ENCODE measurements at places on chromosomes 16 and 17.

GRCh38 chr16:67393111-67393787, at the start of gene TPPP3:
TPPP3 (minus strand) TSS chr16:67393498; CDS start chr16:67391111, 2,387 bp downstream.
- DNase-seq = peak; percentile 91

DNA sequence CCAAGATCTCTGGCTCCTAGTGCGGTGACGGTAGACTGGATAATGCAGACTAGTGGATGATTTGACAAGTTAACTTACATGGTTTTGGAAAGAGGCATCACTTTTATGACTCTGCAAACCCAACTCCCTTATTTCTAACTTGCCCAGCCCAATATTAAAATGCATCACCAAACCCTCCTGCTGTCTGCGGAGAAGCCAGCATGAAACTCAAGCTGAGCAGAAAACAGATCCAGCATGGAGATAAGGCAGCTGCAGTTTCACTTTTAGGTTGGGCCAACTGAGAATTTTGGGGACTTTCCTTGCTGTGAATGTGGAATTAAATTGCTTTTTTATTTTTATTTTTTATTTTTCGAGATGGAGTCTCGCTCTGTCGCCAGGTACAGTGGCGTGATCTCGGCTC, 27.8 kb downstream of the CDH1 start:
- no peak for DNase-seq

DNA sequence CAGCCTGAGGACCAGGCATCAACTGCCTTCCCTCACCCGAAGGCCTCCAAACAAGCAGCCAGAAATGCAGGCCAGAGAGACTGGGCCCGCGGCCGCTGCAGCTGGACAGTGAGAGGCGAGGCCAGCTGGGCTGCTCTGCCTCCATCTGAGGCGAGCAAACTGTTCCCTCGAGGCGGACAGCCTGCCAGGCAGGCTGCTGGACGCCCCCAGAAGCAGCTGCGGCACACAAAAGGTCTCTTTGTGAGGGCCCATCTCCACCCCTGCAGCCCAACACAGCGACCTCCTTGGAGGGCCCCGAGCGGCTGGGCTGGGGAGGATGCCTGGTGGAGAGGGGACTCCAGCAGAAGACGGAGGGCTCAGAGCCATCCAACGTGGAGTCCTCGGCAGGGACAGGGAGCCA, 4.7 kb downstream of the CORO7 start:
- peak; percentile 53 for DNase-seq

- peak; percentile 45 for DNase-seq
These were observed 408.6 kb downstream of the HAPSTR1 start for GRCh38 chr16:9499941-9500593.

- no peak for DNase-seq
These were observed 80.4 kb upstream of the AKTIP start for GRCh38 chr16:53583401-53583800.

All from lower lobe of right lung (tissue), 2 donors.